ENCODE measurements at places on chromosomes 7 and 10. TPM values are rescaled to one million over a fixed set of nuclear protein-coding genes. Genes with fewer than 3 reads are reported as not detected.
A peak's percentile ranks its signal among the peaks of the same experiment; 100 is the strongest.

POLR2J2 gene
- total RNA-seq, result 11.4 TPM

SLC13A4 gene
- not detected for total RNA-seq

GRCh38 chr10:70277396-70278030 is 6.3 kb downstream of the NPFFR1 start:
- H3K36me3 ChIP-seq, result no peaks in the 10 kb centered on the region
- peaks cover 7% of the 10 kb centered on the region for H3K4me1 ChIP-seq
- no peak overlapping the region for H3K4me3 ChIP-seq
- peaks cover 21% of the 10 kb centered on the region for H3K27me3 ChIP-seq
- H3K27ac ChIP-seq, result no peak overlapping the region

DNA sequence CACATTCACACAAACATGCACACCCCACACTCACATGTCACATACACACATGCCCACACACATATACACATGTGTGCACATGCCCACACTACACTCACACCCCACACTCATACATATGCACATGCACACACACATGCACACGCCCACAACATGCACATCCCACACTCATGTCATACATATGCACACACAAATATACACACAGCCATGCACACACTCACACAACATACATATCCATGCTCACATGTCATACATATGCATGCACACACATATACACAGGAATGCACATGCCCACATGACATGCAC is 219.8 kb downstream of the DNAJB6 start:
- no peaks in the 10 kb centered on the region for H3K36me3 ChIP-seq
- no peak overlapping the region for H3K27ac ChIP-seq
- DNase-seq, result no peak

GRCh38 chr7:50056131-50056530 is 36.9 kb downstream of the ZPBP start:
- H3K4me3 ChIP-seq, result no peak overlapping the region
- no peaks in the 10 kb centered on the region for H3K36me3 ChIP-seq
- no peak overlapping the region for H3K27ac ChIP-seq
- peaks cover 8% of the 10 kb centered on the region for H3K4me1 ChIP-seq
- H3K27me3 ChIP-seq, result peaks cover 8% of the 10 kb centered on the region

- H3K36me3 ChIP-seq, result no peaks in the 10 kb centered on the region
- H3K27me3 ChIP-seq, result peaks cover 11% of the 10 kb centered on the region
- H3K27ac ChIP-seq, result no peak overlapping the region
- DNase-seq, result no peak
- no peak overlapping the region for H3K4me3 ChIP-seq
- H3K4me1 ChIP-seq, result no peaks in the 10 kb centered on the region
Observed at GRCh38 chr7:42478717-42479116, 241.7 kb upstream of the GLI3 start.

GRCh38 chr10:44951576-44952226 is 7.9 kb upstream of the RASSF4 start:
- H3K4me1 ChIP-seq, result peaks cover 14% of the 10 kb centered on the region
- no peak overlapping the region for H3K27ac ChIP-seq
- H3K36me3 ChIP-seq, result no peaks in the 10 kb centered on the region
- no peak for DNase-seq

DNA sequence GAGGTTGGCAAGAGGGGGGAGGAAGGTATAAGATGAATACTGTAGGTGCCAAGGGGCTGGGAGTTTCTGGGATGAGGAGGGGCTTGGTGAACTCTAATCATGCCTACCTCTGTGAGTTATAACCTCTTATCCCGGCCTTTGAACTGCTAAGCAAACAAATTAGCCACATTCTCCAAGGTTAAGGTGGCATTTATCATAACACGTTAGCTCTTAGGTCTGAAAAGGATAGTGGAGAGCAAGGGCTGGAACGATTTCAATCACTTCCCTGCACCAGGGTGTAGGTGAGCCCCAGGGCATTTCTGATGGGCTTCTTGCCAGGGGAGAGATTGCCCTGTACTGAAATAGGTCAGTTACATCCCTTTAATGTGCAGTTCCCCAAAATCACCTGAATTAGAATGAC is 28.6 kb upstream of the DMBT1 start:
- H3K27ac ChIP-seq, result no peak overlapping the region
- H3K4me3 ChIP-seq, result no peak overlapping the region
- peaks cover 41% of the 10 kb centered on the region for H3K27me3 ChIP-seq
- no peaks in the 10 kb centered on the region for H3K4me1 ChIP-seq

- H3K4me3 ChIP-seq, result peak overlapping the region; percentile 73
- H3K4me1 ChIP-seq, result peaks cover 61% of the 10 kb centered on the region
- H3K27me3 ChIP-seq, result no peaks in the 10 kb centered on the region
- peak overlapping the region; percentile 97 for H3K27ac ChIP-seq
Observed at GRCh38 chr10:22570733-22571430, 143.5 kb downstream of the PIP4K2A start.

DNA sequence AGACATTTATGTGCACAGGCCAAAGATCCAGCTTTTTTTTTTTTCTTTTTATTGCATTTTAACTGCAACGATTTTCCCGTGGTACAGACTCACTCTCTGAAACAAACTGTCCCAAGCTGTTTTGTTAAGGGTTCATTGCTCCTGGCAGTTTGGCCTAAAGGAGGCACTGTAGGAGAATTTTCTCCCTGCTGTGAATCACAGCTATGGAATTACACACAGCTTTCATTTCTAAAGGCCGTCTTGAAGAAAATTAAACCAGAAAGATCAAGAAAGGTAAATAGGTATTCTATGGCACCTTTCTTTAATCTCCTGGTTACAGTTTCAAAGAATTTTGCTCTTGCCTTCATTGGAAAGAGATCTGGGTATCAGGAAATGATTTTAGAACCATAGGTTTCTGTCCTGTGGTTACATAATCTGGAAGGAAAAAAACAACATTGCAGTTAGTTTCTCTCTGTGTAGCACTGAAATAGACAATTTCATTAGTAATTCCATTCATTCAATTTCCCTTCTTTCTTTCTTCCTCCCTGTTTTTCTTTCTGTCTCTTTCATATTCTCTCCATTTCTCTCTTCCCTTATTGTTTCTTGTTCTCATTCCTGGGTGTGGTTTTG is 51.2 kb downstream of the PDK4 start:
- no peak overlapping the region for H3K27ac ChIP-seq
- H3K27me3 ChIP-seq, result peaks cover 22% of the 10 kb centered on the region
- no peak overlapping the region for H3K4me3 ChIP-seq

Measured in activated T-cell treated with anti-CD3 and anti-CD28 coated beads, Interleukin-2, amount 50 U/mL, for 72 hours (primary cell).